ENCODE measurements at places on chromosomes 4 and X. TPM values are rescaled to one million over a fixed set of nuclear protein-coding genes. Genes with fewer than 3 reads are reported as not detected.

DNA sequence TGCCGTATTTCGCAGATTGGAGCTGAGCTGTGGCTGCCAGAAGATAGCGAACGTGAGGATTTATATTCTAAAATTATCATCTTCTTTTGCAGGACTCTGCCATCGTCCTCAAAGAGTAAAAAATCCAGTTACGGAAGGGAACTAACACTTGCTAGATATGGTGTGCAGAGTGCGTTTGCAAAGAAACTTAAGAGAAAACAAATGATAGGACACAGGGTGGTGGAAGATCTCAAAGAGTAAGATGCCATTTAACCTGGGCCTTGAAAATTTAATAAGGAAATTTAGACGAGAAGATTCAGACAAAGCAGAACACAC, 566 bp downstream of the LARP7 start:
- H3K4me3 ChIP-seq = peak overlapping the region; percentile 84
- H3K36me3 ChIP-seq = peaks cover 4% of the 10 kb centered on the region
- H3K27me3 ChIP-seq = no peaks in the 10 kb centered on the region
- H3K27ac ChIP-seq = peak overlapping the region; percentile 98

Gene SSX2
- not detected for total RNA-seq

Gene MAGEA10
- not detected for total RNA-seq

GRCh38 chr4:6277139-6277802, 7.6 kb downstream of the WFS1 start:
- H3K27me3 ChIP-seq = no peaks in the 10 kb centered on the region
- no peak overlapping the region for H3K4me3 ChIP-seq

DNA sequence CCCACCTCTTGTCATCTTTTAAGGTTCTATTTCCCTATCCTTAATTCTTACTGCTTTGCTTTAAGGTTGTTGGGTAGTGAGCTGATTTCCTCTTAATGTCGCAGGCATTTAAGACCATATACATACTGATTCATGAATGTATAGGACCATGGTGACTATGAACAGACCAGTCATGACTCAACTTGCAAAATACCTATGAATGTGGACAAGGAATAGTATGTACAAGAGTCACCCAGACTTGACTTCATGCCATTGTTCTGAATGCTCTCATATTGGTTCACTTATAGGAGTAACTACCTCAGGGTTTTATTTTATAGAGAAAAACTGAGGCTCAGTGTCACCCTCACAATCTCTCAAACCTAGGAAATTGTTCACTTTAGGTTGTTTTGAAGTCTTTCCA, 44.3 kb downstream of the CCNG2 start:
- H3K27ac ChIP-seq = no peak overlapping the region
- H3K36me3 ChIP-seq = no peaks in the 10 kb centered on the region
- no peak for DNase-seq
- H3K4me3 ChIP-seq = no peak overlapping the region
- no peaks in the 10 kb centered on the region for H3K4me1 ChIP-seq

Gene RRH
- 0.79 TPM for total RNA-seq

GRCh38 chrX:43655151-43656004, 721 bp upstream of the MAOA start:
- peaks cover 2% of the 10 kb centered on the region for H3K27me3 ChIP-seq
- no peak for DNase-seq
- H3K4me1 ChIP-seq = peaks cover 7% of the 10 kb centered on the region
- H3K27ac ChIP-seq = peak overlapping the region; percentile 54

Gene GLOD5
- not detected for total RNA-seq

Gene TBCK
- total RNA-seq = 77.5 TPM

GRCh38 chr4:3247399-3248177, 1.4 kb upstream of the MSANTD1 start:
- no peak overlapping the region for H3K4me3 ChIP-seq
- peaks cover 80% of the 10 kb centered on the region for H3K36me3 ChIP-seq
- no peak overlapping the region for H3K27ac ChIP-seq
- H3K4me1 ChIP-seq = peaks cover 47% of the 10 kb centered on the region
- DNase-seq = no peak

Gene SNCA
- total RNA-seq = 63.6 TPM
